ENCODE measurements at places on chromosomes 5 and 9.

DNA sequence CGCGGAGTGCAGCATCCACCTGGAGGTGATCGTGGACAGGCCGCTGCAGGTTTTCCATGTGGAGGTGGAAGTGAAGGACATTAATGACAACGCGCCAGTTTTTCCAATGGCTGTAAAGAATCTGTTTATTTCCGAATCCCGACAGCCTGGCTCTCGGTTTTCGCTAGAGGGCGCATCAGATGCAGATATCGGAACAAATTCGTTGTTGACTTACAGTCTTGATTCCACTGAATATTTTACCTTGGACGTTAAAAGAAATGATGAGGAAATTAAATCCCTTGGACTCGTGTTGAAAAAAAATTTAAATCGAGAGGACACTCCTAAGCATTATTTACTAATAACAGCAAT is 611 bp downstream of the PCDHA3 start:
- no peak for DNase-seq

DNA sequence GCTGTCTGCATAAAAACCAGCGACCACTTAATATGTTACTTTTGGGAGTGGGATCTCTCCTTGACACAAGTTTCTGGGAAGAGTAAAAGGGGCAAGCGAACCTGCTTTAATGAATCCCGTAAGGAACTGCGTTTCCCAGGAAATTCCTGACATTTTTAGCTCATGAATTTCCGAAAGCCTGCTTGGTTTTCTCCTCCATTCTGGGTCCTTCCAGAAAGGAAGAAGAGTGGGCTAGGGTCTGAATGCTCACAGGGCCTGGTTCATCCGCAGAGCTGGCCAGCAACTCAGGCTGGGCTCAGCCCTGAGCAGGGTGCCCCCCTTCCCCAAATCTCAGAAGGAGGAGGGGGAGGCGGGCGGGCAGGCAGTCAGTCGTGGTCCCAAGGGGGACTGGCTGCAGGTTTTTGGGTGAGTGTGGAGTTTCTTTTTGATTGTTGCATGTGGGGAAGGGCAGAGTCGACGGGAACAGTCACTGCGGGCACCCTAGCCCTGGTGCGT is 1.2 kb upstream of the PURA start:
- DNase-seq = no peak

DNA sequence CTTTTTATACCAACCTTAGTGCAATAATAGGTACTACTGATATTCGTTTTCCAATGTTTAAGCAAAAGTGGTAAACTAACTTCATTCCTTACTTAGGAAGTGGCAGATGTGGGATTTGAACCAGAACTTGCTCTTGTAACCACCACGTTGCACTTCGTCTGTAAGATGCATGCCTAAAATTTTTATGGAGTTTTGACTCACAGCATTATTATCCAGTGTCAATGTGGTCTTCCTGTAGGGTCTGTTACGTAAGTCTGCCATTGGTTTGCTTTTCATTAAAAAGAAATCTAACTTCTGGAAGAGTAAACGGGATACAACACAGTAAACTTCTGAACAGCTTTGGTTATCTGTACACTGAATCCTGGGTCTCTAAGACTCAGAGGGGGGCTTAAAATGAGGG is 521.0 kb upstream of the WWC1 start:
- no peak for DNase-seq

DNA sequence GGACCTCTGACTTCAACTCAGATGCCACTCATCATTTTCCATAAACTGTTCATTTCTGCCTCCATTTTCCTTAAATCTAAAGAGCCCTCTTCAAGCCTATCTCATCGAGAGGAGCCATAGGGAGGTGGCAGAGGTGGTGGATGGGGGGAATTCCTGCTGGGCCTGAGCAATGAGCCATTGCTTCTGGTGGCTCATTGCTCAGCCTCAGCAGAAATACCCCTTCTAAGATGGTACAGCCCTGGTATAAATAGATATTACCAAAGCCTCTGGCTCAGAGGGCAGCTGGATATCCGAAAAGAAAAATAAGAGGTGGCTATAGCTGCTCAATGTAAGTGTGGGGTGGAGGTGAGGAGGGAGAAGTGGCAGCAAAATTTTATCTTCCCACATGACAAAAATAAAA is 313.5 kb downstream of the CAAP1 start:
- no peak for DNase-seq

DNA sequence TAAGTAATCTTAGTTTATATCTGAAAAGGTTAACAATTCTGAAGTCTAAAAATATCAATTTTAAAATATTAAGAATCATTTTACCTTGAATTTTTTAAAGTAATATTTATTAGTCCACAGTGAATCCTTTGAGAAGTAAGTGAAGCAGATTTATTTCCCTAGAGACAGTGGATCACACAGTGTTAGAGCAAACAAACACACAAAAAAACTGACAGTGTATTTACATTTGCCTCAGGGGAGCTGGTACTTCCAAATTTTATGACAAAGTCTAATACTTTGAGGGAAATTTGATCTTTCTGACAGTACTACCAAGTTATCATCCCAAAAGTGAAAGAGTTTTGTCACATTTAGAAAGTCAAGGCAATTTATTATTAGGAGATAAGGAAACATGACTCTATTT is 1750.6 kb upstream of the CDH9 start:
- no peak for DNase-seq

DNA sequence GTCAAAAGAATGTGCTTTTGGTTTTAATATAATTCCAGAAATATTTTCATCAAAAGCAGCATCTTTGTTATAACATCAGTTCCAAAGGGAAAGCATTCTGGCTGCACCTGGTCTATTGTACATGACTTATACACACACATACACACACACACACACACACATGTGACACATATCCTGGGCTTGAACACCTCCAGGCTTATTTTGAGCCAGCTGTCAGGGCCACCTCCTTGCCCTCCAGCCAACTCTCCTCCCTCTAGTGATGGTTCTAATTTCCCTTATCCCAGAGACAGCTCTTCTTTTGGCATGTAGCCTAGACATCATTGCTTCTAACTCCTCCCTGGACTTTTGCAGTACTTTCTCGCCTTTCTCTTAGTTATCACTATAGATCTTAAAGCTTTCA is 115.0 kb downstream of the PIK3R1 start:
- DNase-seq = no peak

- no peak for DNase-seq
Observed at GRCh38 chr9:3435732-3436131, 90.1 kb downstream of the RFX3 start.

DNA sequence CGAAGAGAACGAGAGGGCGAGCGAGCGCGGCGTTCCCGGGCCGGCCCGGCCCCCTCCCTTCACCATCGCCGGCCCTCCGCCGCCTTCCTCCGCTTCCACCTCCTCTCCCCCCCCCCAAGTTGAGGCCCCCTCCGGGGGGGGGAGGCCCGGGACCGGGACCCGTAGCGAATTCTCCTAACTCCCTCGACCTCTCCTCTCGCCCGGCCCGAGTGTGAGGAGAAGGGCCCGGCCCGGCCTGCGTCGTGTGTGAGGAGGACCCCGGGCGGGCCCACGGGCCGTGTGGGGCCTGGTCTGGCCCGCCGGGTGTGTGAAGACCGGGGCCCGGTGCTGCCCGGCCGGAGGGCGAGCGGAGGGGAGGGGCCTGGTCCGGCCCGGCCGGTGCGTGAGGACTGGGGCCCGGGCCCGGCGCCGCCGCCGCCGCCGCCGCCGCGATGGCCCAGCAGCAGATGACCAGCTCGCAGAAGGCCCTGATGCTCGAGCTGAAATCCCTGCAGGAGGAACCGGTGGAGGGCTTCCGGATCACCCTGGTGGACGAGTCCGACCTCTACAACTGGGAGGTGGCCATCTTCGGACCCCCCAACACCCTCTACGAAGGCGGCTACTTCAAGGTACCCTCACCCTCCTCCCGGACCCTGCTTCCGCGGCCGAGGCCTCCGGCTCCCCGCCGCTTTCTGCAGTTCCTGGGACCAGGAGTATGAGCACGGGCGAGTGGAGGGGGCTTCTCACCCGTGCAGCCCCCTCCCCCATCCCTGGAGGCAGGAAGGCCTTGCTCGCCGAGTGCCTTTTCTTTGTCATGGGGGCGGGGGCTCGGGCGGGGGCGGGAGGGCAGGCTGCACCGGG is 587 bp downstream of the UBE2R2 start:
- DNase-seq = peak; percentile 47

- DNase-seq = no peak
Observed at GRCh38 chr5:945691-946551, 53.2 kb downstream of the TRIP13 start.

GRCh38 chr5:180343831-180344695 is 9.1 kb downstream of the GFPT2 start:
- DNase-seq = no peak

DNA sequence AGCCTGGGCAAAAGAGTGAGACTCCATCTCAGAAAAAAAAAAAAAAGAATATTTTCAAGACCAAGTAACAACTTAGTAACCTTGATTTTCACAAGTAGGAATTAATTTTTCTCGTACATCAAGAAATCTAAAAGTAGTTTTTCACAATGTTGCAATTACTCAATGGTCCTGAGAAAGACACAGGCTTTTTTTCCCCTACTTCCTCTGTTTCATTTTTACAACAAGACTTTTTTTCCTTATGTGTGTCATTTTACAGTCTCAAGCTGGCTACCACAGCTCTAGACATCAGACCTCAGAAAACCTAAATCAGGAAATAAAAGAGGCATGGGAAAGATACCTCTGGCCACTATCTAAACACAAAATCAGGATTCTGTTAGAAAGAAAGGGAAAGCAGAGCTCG is 45.9 kb downstream of the WDR36 start:
- DNase-seq = no peak

DNA sequence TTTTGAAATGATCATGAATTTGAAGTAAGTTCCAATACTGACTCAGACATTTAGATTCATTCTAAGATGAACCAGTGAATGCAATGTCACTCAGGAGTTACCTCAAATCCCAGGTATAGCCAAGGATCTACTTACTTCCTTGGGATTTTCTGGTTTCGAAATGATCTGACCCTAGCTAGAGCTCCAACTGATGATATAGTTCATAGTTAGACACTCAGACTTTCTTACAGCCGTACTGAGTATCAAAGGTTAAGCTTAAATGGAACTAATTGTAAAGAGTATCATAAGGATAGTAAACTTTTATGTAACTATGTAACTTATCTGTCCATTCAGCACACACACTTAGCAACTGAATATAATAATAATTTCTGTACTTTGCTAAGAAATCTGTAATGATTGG is 84.0 kb upstream of the FSD1L start:
- DNase-seq = no peak

DNA sequence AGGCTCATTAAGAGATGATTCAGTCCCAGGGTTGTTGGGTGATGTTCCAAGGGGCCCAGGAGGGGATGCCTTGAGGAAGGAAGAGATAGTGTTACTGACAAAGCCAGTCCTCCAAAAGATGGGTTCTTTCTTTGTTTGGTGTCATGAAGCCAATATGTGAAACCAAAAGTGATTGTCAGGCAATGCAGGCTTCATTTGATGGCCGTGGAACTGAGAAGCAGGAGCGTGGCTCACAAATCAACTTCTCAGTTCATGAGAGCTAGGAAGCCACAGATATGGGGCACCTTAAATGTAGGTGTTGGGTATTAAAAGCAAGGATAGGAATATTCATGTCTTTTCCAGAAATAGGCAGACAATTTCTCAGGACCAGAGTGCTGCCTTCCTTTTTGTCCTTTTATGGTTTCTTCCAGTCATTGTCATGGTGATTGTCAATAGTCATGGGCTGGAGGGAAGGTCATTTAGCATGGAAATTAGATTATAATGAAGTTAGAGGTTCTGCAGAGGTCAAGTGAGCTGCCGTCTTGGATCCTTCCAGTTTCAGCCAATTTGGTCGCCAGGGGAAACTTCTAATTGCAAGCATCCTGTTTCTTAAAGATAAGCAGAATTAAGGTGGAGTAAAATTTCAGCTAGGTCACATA is 393.0 kb downstream of the NTRK2 start:
- DNase-seq = no peak

DNA sequence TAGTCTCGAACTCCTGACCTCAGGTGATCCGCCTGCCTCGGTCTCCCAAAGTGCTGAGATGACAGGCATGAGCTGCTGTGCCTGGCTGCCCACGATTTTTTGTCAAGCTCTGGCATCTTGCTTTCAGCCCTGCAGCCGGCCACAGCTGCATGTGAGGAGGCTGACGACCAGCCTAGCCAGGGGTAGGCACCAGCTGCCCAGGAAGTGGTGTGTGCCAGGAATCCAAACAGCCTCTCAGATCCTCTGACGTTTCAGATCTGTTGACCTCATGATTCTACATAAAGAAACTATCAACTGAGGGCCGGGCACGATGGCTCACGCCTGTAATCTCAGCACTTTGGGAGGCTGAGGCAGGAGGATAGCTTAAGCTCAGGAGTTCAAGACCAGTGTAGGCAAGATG is 19.0 kb downstream of the DYNC2I2 start:
- no peak for DNase-seq

DNA sequence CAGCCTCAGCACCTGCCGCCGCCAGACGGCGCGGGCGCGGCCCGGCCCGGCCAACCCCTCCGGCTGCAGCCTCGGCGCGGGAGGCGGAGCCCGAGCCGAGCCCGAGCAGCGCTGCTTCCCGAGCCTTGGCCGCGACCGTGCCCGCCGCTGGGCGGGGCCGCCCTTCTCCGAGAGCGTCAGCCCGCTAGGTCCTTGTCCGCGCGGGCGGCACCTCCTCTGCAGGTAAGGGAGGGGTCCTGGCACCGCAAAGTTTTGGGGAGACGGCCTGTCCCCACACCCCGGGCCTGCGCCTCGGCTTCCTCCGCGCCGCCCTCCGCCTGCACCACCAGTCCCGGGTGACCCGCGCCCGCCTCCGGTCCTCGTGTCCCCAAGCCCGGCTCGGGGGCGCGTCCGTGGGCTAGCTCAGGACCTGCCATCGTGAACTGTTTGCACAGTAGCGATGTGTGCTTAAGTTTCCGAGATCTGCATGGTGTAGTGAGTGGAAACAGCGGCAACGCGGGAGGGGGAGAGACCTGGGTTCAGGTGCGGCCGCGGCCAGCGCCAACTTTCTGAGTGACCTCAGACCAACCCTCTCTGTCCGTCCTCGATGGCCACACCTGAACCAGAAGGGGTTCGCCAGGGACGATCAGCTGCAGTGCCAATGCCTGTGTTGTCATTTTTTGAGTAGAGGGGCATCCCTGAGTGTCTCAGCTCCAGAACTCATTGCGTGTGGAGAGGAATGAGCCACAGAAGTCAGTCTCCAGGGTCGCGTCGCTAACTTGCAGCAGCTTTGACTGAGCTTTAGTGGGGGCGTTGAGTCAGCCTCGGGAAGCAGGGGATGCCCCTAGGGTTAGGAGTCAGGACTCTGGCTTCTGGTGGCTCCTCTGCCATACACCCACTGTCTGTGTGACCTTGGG is at the start of gene FRMPD1:
Gene FRMPD1, plus strand, starts transcription at position 82 of the 896 bp plus-strand sequence. CDS start 41,688 bp downstream, outside the sequence.
- DNase-seq = peak; percentile 47

DNA sequence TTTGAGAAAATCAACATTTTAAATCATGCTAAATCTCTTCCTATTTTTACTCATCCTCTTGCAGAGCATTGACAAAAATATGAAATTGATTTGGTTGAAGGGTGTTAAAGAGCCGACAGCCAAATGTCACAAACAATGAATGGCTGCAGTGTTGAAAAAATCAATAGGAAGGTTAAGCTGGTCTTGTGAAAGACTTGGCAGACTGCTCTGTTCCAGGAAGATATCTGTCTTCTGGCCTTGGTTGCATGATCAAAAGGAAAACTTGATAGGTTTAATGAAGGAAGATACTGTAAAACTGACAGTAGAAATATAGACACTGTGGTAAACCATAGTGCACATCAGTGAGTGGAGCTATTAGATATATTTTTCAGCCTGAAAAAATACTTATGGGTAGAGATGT is 103.6 kb downstream of the PBX3 start:
- no peak for DNase-seq

GRCh38 chr5:109927639-109928038 is 237.9 kb downstream of the MAN2A1 start:
- DNase-seq = no peak

GRCh38 chr5:156456857-156457256 is 129.9 kb downstream of the SGCD start:
- no peak for DNase-seq

- no peak for DNase-seq
Observed at GRCh38 chr9:127049044-127049443, 73.4 kb downstream of the ANGPTL2 start.

All from left renal pelvis (tissue), 4 donors.